SIG-M5 (cell line): ENCODE measurements at places on chromosomes 1 and 21.

- DNase-seq: no peak
Observed at GRCh38 chr21:43005635-43006034, 31.3 kb downstream of the PKNOX1 start.

- DNase-seq: no peak
Observed at GRCh38 chr1:168726281-168726680, 2.7 kb downstream of the DPT start.

DNA sequence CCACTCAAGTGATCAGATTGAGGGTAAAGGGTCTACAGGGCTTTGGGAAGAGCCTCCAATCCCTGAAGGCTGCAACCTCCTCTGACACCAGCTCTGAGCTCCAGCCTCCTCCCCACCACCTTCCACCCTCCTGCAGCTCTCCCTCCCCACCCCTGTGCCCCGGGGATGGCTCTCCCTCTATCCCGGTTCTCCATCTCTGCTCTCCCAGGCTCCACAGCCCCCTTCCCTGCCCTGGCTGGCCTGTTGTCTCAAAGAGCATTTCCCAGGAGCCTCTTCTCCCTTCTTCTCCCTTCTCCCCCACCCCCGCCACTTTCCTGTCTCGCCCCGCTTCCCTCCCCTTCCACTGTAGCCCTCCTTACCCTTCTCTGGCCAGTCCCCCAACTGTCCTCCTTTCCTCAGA is 1.1 kb downstream of the PLEKHA6 start:
- no peak for DNase-seq

DNA sequence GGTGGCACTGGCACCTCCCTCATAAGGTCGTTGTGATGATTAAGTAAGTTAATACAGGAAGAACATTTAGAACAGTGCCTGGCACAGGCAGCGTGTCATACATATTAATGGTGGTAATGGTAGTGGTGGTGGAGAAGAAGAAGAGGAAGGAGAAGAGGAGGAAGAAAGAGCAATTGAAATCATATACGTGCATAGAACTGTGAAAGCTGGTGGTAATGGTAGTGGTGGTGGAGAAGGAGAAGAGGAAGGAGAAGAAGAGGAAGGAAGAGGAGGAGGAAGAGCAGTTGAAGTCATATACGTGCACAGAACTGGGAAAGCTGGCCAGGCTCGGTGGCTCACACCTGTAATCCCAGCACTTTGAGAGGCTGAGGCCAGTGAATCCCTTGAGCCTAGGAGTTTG is 121.3 kb upstream of the HOOK1 start:
- DNase-seq: no peak

DNA sequence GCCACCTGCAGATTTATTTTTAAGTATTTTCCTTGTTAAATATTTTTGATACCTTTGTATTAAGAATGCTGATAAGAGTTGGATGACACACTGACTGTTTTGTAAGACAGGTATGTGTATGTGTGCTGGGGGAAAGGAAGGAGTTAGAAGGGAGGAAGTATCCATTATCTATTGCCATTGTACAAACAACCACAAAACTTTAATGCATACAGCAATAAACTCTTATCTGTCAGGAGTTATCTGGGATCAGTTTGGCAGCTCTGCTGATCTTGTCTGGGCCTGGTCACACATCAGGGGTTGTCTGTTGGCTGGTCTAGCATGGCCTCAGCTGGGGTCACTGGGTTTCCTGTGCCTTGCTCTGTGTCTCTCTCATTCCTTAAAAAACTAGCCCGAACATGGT is 423.9 kb upstream of the USP24 start:
- DNase-seq: no peak

DNA sequence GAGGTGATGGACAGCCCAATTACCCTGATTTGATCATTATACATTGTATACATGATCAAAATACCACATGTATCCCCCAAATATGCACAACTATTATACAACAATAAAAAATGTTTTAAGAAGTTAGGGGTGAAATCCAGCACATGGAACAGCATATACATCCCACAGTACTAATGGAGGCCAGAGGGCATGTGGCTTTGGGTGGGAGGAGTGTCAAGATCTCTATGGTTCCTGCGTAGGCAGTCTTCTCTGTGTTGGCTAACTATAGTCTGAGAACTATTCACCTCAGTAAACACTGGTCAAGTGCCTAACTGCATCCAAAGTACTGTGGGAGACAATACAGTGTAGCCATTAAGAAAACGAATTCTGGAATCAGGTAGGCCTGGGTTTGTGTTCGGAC is 74.1 kb downstream of the GADD45A start:
- no peak for DNase-seq

DNA sequence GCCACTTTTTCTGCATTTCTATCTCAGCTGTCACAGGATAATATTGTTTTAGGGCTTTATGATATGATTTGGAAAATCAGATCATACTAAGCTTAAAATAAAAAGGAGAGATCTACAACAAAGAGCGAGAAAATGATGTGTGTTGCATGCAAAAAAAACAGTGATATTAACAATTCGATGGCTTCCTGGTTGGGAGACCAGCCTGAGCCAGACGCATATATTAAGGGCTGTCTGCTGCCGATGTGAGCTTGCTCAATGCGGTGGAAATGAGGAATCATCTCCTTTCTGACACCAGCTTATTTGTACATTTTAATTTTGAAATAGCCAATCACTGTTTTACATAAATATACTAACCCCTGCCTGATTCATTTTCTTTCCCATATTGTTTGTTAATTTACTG is 862.6 kb downstream of the USP25 start:
- no peak for DNase-seq

GRCh38 chr1:233540816-233541215 is 73.1 kb upstream of the KCNK1 start:
- no peak for DNase-seq

- no peak for DNase-seq
Observed at GRCh38 chr1:208167261-208167869, 76.8 kb downstream of the PLXNA2 start.

DNA sequence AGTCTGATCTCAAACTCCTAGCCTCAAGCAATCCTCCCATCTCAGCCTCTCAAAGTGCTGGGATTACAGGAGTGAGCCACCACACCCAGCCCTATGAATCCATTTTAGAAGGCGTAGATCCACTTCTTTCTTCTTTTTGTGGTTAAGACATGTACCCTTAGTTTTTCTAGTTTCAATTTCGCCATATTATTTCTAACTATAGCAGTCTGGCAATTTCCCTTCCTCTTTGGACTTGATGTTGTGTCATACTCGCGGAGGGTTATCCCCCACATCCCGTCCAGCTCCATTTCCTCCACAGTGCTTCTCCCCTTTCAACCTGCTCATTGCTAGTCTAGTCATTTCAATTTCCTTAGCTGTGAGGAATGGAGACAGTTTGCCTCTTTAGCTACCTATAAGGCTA is 5.2 kb upstream of the LRRC8D start:
- peak; percentile 92 for DNase-seq

DNA sequence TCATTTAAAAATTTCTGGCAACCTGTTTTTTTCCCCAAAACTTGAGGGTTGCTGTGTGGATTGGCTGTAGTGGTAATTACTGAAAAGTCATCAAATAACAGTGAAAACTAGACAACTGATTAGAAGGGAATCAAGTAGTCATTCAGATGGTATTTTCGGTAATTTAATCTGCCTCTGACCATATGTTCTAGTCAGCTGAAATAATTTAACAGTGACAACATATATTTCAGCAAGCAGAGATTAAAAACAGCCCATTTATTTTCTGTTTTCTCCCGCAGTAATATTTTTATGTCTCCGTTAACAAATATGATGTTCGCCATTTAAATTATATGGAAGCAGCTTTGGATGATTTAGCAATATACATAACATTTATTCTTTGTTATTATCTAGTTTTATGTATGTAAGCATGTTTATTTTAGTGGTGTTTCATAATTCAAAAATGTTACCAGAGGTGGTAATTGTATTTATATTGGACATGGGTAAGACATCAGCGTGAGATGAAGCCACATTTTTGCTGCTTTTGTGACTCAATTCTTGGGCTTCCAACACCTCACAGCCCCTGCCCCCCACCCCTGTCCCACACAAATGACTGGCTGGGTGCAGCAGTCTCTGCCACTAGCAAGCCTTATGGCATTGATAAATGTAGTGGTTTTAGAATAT is 104.4 kb downstream of the GALNT2 start:
- no peak for DNase-seq
